Activated T-cell treated with anti-CD3 and anti-CD28 coated beads, Interleukin-2, amount 50 U/mL, for 72 hours (primary cell): ENCODE measurements at places on chromosomes 16 and 17.
A peak's percentile ranks its signal among the peaks of the same experiment; 100 is the strongest.

DNA sequence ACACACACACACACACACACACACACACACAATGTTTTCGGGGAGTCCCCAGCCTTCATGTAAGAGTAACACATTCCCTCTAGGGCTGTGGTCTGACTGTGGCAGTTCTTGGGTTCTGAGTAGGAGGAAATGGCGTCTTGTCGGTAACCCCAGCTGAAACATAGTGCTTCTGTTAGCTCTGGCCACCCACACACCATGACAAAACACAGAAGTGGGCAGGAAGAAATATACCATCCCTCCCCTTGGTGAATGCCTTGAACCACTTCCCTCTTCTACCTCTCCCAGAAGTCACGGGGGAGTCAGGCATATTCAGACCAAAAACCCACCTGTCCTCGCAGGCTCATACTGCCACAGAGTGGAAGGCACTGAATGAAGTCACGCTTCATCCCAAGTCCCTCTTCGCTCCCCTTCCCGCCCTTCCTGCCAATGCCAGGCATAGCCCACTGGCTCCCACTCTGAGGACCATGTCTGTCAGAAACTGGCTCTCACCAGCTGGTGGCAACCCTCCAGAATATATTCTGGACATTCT is 11.5 kb downstream of the SLC35B1 start:
- DNase-seq: peak; percentile 83

DNA sequence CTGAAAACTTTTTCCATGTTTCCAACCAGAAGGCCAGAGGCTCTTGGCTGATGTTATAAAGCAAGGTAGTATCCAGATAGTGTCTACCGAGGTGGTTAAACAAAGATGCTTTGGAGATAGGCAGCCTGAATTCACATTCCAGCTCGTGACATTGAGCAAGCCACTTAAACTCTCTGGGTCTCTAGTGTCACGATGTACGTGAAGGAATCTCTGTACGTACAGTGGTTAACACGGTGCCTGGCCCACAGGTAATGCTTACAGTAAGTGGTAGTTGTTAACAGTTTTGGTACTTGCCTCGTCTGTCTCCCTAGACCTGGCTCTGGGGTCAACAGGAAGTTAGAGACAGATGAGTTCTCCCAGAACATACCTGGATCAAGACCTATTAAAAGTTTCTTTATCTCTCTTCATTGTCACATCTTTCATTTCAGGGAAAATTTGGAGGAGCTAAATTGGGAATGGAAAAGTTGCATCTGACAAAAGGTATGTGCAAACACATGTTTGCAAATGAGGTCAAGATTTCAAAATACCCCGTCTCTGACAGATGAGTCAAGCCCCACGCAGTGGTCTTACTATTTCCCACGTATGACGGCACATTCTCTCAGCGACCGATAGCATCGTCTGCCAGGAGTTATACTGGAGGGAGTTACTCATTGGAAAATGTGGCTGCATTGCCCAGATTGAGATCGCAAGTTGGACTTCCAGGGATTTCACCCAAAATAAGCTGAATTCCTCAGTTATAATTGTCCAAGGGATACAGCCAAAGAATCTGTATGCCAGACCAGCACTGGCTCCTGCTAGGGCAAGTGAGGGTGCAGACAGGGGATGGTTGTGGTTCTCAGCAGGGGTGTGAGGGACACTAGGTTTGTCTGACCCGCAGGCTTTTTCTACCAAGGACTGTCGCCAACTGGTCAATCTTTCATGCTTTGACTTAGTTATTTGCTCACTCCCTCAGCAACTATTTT is 18.9 kb upstream of the MYH10 start:
- DNase-seq: no peak

GRCh38 chr17:9115214-9116191 is 94.2 kb downstream of the NTN1 start:
- DNase-seq: peak; percentile 66

DNA sequence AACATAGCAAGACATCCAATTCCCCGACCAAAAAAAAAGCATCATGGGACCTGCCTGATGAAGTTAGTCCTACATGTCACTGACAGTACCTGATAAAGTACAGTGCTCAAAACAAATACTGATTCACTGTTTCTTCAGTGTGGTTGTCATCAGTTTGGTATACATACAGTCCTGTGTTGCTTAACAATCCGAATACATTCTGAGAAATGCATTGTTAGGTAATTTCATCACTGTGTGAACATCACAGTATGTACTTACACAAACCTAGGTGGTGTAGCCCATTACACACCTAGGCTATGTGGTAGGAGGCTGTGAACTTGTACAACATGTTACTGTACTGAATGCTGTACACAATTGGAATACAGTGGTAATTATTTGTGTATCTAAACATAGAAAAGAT is 19.0 kb upstream of the FA2H start:
- DNase-seq: no peak

DNA sequence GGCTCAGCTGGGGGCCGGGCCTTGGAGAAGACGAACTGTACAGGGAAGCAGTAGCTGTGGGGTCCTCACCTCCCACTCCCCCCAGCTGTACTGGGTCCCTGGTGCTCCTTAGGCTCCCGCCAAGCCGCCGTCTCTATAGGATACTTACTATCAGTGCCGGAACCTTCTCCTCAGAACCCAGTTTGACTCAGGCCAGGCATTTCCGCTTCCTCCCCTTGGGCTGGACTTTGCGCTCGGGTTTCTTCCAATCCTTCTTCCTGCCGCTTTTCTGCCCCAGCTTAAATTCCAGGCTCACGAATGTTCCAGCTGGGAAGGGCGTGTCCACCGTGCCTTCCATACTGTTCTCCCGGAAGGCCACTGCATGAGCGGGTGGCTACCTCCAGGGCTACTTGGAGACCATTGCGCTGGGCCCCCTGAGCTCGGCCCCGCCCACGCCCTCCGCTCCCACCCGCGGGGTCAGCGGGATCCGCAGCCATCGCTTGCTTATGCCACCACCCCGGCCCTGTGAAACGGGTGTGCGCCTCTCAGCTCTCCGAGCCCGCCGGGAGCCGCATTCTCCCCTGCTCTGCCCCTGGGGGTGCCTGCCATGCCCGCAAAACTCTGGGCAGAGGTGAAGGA is 1795.9 kb downstream of the TP53TG3F start:
- no peak for DNase-seq

- DNase-seq: no peak
Measured at GRCh38 chr16:53601961-53602360, 99.0 kb upstream of the AKTIP start.

DNA sequence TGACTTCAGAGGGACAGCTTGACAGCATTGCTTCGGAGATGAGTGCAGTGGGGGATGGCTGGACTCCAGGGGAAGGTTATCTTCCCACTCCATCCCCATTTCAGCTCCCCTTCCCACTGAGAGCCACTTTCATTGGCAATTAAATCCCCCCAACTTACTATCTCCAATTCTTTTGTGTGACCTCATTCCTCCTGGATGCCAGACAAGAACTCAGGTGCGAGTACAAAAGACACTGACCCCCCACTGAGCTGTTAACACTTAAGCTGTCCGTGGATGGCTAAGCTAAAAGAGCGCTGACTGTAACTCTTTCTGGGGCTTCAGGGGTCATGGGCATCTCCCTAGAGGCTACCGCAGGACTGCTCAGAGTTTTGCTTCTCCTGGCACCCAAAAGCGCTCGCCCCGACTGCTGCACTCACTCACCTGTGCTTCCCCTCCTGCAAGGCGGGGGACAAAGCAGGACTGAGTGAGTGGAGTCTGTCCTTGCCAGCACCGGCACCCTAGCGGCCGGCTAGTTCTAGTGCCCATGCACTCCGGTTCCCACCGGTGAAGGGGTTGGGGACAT is 44.8 kb upstream of the FBXO47 start:
- no peak for DNase-seq

- peak; percentile 14 for DNase-seq
Measured at GRCh38 chr16:11586378-11586855, 302 bp downstream of the LITAF start.

DNA sequence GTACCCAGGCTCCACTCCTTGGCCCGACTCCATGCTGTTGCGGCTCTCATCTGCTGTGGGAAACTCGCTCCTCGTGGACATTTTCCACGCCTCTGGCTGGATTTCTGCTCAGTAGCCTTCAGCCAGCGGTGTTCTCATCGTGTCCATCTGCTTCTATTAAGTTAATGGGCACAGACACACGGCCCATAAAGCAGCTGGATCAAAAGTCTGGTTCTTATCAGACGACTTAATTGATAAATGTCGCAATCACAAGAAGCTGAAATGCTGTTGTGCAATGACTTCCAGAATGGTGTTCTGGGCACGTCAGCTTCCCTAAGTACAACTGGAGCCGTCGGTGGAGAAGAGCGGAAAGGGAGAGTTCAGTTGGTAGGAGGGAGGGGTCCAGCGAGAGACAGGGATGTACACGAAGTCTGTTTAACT is 211.7 kb upstream of the CHMP6 start:
- no peak for DNase-seq

- no peak for DNase-seq
Measured at GRCh38 chr17:15220785-15221184, 44.3 kb downstream of the PMP22 start.

DNA sequence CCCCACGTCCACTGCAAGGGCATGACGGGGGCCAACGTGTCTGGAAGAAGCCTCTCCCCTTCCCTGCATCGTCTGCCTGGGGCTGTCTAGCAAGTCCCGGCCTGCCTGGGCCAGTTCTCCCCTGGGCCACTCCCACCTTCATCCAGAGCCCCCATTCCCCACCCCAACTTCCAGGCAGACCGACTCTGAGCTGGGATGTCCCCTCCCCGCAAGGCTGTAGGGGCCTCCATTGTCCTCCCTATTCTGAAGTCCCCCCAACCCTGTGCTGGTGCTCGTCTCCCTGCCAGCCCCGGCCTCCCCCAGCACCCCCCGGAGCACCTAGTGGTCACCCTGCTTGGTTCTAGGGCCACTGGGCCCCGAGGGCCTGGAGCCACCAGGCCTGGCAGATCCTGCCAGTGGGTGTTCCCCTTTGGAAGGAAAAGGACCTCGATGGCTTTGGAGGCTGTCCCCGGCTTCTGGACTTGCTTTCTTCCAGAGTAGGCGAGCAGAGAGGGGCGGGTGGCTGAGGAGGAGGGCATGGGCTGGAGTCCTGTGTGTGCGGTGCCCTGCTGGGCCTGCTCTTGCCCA is 4.8 kb downstream of the GLIS2 start:
- no peak for DNase-seq

DNA sequence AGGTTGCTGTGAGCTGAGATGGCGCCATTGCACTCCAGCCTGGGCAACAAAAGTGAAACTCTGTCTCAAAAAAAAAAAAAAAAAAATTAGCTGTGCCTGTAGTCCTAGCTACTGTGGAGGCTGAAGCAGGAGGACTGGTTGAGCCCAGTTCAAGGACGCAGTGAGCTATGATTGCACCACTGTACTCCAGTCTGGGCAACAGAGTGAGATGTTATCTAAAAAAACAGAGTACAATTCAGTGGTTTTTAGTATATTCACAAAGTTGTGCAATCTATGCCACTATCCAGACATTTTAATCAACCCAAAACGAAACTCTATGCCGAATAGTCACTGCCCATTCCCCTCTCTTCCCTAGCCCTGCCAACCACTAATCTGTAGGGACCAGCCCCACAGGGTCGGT is 25.1 kb downstream of the C16orf54 start:
- DNase-seq: no peak

DNA sequence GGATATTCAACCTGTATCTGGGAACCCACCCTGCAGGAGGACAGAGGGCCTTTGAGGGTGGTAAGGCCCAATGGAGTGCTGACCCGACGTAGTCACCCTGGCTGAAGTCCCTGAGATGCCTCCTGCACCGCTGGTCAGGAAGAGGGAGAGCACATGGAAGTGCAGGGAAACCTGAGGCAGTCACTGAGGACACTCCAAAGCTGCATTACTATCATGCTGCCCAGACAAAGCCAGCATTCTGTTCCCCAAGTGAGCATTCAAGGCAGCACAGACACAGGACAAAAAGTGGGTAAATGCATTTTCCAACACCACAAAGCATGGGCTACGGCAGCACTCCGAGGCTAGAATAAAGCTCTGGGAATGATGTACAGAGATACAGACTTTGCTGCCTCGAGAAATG is 46.8 kb upstream of the BCAR1 start:
- DNase-seq: no peak

DNA sequence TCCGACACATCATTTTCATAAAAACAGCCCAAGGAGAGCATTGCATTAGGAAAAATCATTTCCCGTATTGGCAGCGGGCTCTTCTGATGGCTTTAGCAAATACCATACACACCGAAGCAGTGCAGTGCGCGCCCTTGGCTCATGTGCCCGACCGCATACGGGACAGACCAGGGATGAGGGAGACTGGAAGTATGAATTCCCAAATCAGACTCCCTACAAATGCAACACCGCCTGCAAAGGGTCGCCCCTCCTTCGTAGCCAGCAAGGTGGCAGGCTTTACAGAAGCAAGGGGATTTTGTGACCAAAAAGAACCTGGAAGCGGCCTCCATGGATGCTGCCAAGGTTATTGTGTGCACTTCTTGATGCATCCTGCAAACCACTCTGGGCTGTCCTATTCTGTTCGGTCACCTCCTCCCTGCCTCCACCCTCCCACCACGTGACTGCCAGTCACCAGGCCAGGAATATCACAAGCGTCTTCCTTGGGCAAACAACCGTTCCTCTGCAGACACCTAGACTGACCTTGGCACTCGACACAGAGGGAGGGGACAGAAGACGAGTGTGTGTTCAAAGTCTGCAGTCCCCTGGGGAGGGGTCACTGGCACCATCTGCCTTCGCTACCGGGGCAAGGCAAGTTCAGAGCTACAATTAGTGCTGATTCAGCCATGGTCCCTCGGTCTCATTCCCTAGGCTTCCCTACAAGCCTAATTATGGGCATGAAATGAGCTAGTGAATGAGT is 460.4 kb downstream of the SLC39A11 start:
- no peak for DNase-seq

DNA sequence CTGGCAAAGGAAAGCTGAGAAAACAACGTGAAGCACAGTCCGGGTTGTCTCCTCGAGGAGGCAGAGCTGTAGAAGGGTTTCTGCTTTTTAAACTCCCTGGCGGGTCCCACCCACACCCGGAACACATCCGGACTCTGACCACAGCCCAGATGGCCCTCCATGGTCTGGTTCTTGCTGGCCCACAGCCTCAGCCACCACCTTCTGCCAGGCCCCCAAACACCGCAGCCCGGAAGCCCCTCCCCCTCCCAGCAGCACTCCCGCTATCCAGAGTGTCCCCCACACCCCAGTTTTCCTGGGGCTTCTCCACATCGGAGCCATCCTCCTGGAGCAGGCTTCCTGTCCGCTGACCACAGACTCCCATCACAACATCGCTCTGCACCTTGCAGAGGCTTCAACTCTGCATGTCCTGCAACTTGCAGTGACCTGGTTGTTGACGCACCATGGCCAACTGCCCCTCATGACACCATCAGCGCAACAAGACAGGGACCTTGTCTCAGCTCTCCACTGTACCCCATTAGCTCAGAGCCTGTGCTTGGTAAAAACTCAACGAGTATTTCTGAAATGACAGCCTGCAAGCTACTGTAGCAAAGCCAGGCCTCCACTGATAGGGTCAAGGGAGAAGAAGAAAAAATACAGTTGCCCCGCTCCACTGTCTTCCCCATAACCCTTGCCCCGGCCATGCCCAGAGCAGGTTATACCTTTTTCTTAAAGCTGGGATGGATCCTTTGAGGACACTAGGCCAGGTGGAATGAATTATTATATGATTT is 129.8 kb downstream of the C16orf78 start:
- DNase-seq: no peak

GRCh38 chr17:72432143-72432621 is 311.4 kb downstream of the SOX9 start:
- no peak for DNase-seq
